Glomerular endothelial cell (primary cell): ENCODE measurements at places on chromosomes 1 and 21. TPM values are rescaled to one million over a fixed set of nuclear protein-coding genes. Genes with fewer than 3 reads are reported as not detected.

PLPPR5 gene
- 0.05 and 0.06 TPM in 2 replicates for total RNA-seq

RGS18 gene
- total RNA-seq: not detected in 2 replicates

GRCh38 chr1:176803596-176803995 lies 340.6 kb downstream of the PAPPA2 start:
- DNase-seq: no peak

DNA sequence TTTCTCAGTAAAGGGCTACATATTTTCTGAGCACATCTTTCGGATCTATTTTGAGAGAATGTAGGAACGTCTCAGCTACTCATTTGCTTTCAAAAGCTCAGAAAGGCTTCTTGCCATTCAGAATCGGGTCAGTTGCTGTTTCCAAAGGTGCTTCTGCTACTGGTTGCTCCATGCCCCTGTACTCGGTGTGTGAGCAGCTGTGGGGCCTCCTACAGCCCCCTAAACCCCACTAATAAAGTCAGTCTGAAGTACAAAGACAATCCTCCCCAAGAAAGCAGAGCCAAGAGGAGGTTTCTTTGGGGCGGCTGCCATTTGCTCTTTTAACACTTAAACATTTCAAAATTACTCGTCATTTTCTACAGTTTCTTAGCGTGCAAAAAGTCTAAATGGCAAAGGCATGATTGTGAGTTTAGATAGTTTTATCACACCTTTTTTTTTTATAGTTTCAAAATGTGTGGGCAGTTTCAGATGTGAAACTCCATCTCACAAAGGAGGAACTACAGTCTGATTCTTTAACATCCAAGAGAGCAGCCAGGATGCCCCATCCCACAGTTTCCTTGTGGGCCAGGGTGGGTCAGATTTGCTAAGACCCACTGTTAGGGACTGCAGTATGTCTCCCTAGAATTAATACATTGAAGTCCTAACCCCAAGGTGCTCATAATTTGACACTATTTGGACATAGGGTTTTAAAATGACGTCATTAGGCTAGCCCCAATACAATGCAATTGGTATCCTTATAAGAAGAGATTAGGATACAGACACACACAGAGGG lies 4.1 kb downstream of the RUNX1 start:
- no peak for DNase-seq

DNA sequence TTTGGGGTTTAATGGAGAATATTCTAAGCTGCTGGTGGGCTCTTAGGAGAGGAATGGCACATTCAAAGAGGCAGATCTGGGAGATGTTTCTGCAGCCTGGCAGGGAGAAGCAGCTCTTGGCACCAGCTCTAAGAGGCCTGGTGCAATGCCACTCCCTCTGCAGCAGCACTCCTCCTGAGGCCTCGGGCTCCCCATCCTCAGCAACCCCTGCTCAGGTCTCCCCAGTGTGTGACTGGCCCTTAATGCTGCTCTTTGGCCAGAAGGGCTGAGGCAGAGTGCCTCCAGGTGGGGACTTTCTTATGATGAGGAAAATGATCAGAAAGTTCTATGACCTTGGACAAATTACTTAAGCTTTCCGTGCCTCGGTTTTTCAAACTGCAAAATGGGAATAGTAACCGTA lies 55.5 kb downstream of the MAB21L3 start:
- DNase-seq: no peak

DNA sequence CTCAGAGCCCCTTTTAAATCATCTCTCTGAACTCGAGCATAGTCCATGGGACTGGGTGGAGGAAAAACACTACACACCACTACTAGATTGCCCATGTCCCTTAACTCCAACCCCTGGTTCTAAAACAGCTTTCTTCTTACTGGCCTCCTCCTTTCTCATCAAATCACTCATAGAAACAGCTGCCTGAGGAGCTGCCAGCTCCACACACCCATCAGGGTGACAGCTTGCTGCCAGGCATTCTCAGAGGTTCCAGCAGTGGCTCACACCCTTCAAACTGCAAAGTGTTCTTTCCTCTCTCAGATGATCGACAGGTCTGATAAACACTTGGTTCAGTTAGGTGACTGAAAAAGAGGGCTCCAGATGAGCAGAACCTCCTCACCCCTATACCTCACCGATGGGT lies 543.0 kb upstream of the PLXNA2 start:
- no peak for DNase-seq

CNKSR1 gene
- total RNA-seq: 1.0 TPM in 1 of 2 replicates, not detected in the other

MPZ gene
- total RNA-seq: 3.4 and 4.7 TPM in 2 replicates

DNA sequence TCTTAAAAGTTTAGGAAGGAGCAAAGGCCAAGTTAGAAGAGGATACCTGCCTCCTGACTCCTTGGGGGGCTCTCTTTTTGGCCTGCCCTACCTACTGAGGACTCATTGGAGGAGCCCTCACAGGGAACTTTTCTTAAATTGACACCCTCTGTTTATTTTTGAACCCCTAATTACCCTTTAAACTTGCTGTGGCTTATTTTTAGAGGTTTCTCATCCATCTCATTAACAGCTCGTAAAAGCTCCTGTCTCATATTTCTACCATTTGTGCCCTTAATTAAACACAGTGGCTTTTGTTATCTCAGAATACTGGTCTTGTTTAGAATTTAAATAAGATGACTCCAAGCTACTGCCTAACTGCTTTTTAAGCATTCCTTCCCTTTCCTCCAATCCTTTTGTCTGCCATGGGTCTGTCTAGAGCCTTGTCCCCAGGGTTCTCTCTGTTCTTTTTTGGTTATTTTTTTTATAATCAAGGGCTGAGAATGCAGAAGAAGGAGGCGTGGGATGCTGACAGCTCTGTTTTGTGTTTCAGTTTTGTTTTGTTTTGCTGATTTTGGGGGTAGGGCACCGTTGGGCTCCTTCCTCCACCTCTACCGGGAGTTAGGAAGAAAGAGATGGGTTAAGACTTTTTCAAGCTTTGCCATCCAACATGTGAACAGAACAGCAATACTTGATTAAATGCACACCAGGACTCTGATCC lies 78.0 kb downstream of the SYT6 start:
- no peak for DNase-seq

DNA sequence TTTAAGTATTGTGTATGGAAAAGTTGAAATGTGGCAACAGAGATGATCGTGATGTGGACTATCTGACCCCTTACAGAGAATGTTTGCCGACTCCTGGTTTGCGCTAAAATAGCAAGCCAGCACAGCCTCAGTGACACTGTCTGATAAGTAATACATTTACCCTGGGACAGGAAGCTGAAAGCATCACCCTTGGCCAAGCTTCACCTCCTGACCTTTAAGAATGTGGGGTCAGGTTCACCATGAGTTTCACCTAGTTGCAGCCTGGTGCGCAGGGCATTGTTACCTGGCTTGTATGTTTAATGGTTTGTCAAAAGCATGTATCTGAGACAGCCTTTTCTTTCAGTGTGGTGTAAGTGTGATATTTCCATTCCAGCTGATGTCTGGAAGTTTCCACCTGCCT lies 29.2 kb downstream of the TRAF5 start:
- DNase-seq: no peak

DNA sequence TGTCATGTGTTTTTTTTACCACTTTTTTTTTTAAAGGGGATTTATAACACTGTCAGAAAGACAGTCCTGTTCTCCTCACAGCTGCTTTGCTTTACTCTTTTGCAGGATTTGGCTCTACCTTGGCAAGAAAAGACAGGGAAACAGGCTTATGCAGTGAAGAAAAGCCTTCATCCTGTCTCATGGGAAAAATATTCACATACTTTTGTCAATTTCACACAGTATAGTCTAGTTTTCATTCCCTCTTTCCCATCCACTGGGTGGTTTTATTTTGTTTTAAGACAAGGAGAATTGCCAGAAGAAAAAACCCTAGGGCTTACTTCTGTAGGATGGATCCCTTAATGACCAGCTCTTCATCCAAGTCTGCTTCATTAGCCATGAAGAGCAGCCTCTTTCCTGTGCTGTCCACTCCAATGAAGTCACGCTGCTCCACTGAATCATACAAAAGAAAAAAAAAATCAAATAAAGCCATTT lies 60.0 kb downstream of the EIF2B3 start:
- no peak for DNase-seq

ST6GALNAC5 gene
- total RNA-seq: 0.29 TPM in 1 of 2 replicates, not detected in the other

DNA sequence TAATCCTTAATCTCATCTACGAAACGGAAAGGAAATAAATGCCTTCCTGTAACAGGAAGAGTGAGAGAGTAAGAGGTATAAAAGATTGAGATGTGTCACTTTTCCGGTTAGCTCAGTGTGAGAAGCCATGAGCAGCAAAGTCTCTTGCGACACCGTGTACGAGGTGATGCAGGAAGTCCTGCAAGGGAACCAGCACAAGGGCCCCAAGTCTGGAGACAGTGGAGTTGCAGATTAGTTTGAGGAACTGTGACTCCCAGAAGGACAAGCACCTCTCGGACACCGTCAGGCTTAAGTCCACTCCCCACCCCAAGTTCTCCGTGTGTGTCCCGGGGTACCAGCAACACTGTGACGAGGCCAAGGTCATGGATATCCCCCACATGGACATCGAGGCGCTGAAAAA lies 592.3 kb upstream of the ADGRL2 start:
- no peak for DNase-seq

VHLL gene
- total RNA-seq: not detected in 2 replicates

BCAN gene
- 0.24 TPM in 1 of 2 replicates, not detected in the other for total RNA-seq

GRCh38 chr1:202351725-202352124 lies 3.2 kb downstream of the PPP1R12B start:
- DNase-seq: no peak

DNA sequence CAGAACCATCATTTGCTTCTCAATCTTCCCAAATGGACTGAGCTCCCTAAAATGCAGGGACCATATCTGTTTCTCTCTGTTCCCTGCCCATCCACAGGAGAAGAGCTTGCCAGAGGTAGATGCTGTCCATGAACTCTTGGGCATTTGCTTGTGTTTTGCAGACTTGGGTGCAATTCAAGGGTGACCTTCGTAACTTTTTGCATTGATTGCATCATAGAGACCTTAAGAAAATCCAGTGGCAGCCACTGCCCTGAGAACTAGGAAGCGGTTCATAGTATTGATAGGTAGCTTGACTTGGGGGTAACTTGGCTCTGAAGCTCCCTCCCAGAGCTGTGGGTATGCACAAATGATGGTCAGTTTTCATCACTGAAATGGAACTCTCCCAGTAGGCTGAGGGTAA lies 34.3 kb upstream of the EDEM3 start:
- DNase-seq: no peak

- DNase-seq: no peak
Observed at GRCh38 chr1:154410185-154410827, 5.2 kb downstream of the IL6R start.

GRCh38 chr1:172960454-172961208 lies 90.1 kb downstream of the TNFSF18 start:
- no peak for DNase-seq

DNA sequence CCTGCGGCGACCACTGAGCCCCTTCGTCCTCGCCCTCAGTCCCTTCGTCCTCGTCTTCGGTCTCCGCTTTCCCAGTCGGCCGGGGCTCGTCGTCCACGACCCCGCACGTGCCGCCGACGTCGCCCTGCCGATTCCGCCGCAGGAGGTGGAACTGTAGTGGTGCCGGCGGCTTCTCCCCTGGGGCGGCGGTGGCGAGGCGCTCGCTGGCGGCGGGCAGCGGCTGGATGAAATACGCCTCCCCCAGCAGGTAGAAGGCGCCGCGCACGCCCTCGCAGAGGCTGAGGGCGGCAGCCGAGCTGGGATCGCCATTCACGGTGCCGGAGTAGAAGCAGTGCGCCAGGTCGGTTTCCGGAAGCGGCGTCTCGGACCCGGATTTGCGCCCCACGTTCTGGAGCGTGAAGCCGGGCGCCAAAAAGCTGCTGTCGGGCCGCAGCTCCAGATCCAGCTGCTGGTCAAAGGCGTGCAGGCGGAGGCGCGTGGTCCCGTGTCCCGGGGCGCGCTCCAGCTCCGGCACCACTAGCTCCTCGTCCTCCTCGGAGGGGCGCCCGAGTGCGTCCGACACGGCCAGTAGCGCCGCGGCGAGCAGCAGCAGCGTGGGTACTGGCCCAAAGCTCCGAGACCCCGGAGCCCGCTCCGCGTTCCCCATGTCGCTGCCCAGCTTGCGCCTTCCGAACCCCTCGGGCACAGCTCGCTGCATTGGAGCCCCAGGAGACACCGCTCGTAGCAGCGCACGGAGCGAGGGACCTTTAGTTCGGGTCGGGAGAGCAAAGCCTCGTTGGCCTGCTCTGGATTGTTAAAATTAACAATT lies 747 bp downstream of the ADAMTS1 start:
- DNase-seq: no peak

SYCP1 gene
- total RNA-seq: not detected in 2 replicates

DNA sequence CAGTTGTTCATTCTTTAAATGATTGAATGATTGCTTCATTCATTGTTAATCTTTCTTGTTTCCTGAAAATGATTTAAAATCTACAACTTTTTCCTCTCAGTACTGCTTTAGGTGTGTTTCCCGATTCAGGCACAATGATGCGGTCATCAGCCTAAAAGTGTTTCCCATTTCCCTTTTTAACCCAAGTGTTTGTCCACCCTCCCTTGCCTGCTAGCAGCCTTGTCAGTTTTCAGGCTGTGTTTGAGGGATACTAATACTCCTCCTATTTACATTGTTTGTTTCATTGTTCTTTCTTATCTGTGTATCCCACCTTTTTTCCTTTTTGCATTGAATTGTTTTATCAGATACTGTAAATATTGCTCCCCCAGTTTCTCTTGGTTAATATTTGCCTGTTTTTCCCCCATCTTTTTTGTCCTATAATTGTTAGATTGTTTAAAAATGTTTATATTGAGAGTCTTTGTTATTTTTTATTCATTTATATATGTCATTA lies 131.1 kb downstream of the KIAA0319L start:
- no peak for DNase-seq

DNA sequence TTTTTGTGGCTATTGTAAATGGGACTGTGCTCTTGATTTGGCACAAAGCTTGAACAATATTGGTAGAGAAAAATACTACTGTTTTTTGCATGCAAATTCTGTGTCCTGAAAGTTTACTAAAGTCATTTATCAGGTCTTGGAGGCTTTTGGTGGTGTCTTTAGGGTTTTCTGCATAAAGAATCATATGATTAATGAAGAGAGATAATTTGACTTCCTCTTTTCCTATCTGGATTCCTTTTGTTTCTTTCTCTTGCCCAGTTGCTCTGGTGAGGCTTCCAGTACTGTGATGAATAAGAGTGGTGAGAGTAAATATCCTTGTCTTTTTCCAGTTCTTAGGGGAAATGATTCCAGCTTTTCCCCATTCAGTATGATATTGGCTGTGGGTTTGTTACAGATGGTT lies 1166.7 kb downstream of the NCAM2 start:
- DNase-seq: no peak

FMN2 gene
- total RNA-seq: 0.29 and 7.5 TPM in 2 replicates
